ENCODE measurements at places on chromosomes 13 and 19.

DNA sequence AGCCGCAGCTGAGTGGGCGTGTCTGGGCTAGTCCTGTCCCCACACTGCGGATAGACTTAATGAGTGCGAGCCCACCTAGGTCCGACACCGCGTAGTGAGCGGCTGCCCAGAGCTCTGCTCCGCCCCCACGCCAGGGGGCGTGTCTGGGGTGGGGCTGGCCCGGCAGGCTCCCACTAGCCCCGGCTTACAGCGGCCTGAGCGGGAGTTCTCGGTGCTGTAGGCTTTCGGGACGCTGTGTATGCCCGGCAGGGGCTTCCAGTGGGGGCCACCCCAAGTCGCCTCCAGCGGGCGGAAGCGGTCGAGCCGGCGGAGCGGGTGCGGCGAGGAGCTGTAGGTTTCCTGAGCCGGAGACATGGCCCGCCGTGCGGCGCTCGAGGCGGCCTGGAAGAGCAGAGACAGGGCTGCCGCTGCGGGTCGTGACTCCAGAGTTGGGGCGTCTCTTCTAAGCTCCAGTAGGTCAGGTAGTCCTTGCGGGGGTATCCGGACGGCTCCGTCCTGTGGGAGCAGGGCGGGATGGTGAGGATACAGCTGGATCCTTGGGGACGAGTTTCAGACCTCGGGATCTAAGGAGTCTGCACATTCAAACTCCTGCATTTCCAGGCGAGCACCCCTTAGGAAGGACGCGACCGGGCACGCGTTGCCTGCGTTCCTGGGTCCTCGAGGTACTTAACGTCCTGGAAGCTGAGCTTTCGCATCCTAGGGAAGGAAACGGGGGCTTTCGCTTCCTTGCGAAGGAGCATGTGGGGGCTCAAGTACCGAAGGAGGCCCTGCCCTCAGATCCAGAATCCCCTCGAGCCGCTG is 1.2 kb downstream of the CGB7 start:
- DNase-seq = peak; percentile 76

- no peak for DNase-seq
Observed at GRCh38 chr19:7831452-7831851, 1.4 kb downstream of the EVI5L start.

DNA sequence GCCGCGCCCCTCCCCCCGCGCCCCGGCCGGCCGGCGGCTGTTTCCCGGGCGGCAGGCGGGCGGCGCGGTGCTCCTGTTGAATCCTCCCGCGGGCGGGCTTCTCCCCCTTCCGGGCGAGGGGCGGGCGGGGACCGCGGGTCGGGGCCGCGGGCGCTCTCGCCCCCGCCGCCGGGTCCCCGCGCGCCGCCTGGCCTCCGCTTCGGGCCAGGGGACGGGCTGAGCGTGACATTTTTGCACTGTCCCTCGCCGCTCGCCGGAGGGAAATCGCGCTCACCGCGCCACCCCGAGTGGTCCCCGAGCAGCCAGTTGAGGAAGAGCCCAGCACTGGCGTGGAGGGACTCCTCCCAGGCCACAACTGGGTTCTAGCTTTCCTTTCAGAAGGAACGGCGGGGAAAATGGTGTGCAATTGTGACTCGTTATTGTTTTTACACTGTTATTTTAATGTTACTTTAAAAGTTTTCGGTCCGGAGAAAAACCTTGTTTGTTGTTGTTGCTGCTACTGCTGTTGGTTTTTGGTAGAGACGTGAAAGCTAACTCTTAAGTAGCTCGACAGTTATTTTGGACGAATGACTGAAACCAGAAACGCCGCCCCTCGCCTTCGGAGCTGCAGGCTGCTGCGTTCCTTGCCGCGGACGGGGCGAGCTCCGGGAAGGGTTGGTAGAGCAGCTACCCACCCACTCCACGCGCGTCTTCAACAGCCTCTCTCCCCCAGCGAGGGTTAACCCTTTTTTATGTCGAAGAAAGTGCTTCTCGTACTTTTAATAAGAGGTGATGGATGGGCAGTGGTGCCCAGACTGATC is 959 bp downstream of the PDS5B start:
- peak; percentile 71 for DNase-seq

- DNase-seq = no peak
Observed at GRCh38 chr19:50718255-50719118, 1.1 kb downstream of the SHANK1 start.

GRCh38 chr13:98157188-98157587 is 14.3 kb downstream of the FARP1 start:
- no peak for DNase-seq

- DNase-seq = no peak
Observed at GRCh38 chr13:100658363-100658762, 16.2 kb downstream of the TMTC4 start.

- DNase-seq = no peak
Observed at GRCh38 chr13:24491845-24492244, 20.7 kb downstream of the PARP4 start.

- DNase-seq = no peak
Observed at GRCh38 chr19:8064911-8065874, 12.6 kb downstream of the CCL25 start.

DNA sequence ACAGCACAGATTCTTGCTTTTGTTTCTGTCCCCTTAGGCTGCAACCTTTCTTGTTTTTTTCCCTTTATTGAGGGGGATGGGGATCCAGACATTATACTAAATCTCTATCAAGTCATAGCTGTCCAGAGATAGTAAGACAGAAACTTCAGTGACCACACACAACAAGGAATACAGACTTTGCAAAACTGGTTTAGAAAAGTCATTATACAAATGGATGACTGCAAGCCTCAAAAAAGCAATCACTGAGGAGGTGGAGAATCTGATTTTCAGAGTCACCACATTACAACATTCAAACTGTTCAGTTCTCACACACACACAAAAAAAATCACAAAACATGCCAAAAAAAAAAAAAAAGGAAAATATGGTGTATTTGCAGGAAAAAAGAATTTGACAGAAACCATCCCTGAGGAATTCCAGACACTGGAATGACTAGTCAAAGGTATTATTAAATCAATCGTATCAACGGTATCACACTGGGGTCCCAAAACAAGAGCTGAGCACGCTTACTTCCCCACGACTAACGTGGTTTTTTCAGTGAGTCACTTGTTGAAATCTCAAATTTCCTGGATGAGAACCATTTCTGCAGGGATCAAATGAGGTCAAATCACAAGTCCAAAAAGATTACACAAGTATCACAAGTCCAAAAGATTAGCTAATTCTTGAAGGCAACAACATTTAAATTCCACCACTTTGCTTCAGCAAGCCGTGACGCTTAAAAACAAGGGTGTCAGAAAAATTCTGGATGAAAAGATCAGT is 41.2 kb downstream of the USP12 start:
- no peak for DNase-seq

GRCh38 chr19:53898636-53899341 is 10.3 kb upstream of the CACNG7 start:
- DNase-seq = peak; percentile 27

- no peak for DNase-seq
Observed at GRCh38 chr19:47230921-47231214, at the start of gene BBC3. TSS of gene BBC3 (minus strand) at chr19:47231199. CDS start at chr19:47228431, 2,768 bp downstream.

DNA sequence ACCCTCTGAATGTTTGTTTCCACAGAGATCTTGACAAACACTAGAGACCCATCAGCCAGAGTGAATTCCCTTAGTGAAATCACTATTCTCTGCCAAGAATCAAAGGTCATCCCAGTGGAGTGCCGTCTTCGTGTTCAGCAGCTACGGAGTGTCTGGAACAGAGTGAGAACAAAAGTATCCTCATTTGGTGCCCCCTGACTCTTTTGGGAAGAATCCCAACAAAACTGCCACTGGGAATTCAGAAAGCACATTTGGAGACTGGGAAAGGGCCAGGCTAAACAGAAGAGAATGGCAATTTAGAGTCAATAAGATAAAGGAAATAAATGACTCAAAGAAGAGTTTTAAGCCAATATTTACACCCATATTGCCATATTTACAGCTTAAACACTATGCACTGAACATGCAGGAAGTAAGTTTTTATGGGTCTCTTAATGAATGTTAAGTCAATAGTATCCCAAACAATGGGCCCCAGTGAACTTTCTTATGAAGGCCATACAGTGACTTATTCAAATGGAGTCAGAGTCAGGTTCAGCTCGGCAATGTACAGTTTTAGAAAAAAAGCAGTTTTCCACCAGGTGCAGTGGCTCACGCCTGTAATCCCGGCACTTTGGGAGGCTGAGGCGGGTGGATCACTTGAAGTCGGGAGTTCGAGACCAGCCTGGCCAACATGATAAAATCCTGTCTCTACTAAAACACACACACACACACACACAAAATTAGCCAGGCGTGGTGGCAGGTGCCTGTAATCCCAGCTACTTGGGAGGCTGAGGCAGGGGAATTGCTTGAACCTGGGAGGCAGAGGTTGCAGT is 392.6 kb downstream of the KLF5 start:
- no peak for DNase-seq

DNA sequence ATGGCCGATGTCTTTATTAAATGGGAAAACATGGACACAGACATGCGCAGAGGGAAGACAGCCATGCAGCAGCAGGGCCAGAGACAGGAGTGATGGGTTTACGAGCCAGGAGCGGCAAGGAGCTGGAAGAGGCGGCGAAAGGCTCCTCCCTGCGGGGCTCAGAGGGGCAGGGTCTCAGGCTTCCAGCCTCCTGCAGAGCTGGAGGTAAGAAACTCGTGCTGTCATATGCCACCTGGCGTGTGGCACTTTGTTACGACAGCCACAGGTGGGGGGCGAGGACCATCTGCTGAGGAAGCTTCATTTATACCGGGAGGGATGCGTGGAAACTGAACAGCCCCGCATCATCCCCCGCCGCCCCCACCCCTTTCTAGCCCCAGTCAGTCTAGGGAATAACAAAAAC is 52.0 kb upstream of the SPACA7 start:
- DNase-seq = no peak

DNA sequence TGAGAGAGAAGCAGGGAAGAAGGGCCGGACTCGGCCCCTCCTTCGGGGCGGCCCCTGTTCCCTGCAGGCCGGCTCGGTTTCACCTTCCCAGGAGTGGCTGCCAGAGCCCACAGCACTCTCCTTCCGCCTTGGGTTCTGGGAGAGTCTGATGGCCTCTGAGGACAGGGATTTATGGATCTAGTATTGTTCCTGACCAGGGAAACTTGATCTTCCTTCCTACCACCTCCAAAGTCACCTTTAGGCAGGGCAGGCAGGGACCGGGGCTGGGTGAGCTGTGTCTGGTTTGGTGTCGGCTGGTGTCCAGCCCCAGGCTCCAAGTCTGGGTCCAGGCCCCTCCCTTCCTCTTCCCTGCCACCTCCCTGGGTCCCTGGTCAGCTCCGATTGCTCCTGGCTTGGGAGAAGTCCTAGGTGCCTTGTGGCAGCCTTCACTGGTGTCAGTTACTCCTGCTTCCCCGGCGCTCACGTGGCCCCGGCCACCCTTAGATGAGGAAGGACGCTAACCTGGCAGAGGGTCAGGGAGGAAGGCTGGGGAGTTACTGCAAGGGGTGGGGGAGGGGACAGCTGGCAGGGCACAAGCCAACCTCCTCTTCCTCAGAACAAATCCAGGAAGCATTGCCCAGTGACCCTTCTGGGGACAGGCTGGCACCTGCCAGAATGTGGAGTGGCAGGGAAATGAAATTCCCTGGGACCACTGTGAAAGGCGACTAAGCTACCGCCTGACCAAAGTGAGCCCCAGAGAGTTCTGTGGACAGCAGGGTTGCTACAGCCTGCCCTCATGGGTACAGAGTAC is 18.8 kb downstream of the RFX1 start:
- DNase-seq = peak; percentile 35
